ENCODE measurements at places on chromosomes 6 and 20.
A peak's percentile ranks its signal among the peaks of the same experiment; 100 is the strongest.

GRCh38 chr6:140671926-140672325, 1297.5 kb upstream of the CITED2 start:
- DNase-seq = peak; percentile 7

GRCh38 chr6:127460465-127460864, 1.3 kb upstream of the KIAA0408 start:
- no peak for DNase-seq

DNA sequence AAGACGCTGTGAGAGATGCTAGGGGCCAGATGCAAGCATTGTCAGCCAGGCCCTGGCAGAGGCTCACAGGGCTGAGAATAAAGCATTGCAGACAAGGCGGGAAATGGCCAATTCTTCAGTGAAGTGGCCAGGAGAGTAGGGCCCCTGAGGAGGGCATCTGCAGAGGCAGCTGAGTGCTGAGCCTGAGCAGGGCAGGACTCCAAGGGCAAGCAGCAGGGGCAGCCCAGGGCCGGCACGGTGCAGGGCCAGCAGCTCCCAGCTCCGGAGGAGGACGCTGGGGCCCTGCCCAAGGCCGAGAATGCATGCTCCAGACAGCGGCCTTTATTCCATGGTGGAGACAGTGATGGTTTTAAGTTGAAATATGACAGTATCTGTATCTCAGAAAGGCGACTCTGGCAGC, 305.5 kb downstream of the FOXC1 start:
- DNase-seq = no peak

GRCh38 chr6:101395345-101395744, 1.8 kb downstream of the GRIK2 start:
- no peak for DNase-seq

- no peak for DNase-seq
These were observed 137.5 kb downstream of the UNC5CL start for GRCh38 chr6:40901322-40902055.

- no peak for DNase-seq
These were observed 3.1 kb downstream of the SRSF6 start for GRCh38 chr20:43460830-43461200.

DNA sequence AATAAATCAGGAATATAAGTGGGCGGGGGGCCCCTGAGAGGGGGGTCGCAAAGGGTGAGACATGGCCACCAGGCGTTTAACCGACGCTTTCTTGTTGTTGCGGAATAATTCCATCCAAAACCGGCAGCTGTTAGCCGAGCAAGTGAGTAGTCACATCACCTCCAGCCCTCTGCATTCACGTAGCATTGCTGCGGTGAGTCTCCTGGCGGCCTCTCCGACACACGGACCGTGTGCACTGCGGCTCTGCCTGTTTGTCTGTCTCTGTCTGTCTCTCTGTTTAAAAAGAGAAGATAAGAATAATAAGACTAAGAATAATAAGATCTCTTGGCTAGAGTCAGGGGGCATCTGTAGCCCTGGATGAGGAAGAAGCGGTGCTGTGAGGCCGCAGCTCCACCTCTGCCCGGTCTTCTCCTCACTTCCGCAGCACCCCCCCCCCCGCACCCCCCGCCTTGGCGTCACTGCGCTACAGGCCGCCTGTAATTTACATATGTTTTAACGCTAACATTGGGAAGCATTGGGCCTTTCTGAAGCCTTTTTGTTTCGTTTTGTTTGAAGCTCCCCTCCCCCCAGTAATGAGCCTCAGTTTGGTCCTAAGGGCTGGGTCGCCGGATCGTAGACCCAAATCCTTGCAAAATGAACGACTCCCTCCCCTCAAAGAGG, 993 bp downstream of the STX16 start:
- DNase-seq = peak; percentile 77

- DNase-seq = no peak
These were observed 87.5 kb downstream of the MDN1 start for GRCh38 chr6:89731924-89732567.

DNA sequence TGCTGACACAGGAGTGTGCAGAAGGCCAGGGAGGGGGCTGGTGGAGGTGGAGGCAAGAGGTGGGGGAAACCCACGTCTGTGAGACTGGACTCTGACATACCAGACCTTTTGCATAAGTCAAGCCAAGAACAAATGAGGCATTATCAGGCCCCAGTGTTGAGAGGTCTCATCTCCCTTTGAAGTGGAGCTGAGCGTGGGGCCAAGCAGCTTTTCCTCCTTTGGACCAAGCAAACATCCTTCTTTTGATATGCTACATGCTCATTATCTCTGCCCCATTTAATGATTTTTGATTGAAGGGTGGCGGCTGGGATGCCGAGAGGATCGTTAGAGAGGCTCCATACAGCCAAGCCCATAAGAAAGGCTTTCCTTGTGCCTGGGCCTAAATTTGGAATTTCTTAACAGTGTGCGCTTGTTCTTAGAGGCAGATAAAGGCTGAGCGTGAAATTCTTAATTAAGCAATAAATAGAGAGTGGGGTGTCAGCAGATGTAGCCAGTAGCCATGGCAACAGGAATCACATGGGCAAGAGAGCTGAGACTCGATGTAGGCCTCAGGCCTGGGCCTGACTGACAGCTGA, 244.5 kb downstream of the PKHD1 start:
- no peak for DNase-seq

DNA sequence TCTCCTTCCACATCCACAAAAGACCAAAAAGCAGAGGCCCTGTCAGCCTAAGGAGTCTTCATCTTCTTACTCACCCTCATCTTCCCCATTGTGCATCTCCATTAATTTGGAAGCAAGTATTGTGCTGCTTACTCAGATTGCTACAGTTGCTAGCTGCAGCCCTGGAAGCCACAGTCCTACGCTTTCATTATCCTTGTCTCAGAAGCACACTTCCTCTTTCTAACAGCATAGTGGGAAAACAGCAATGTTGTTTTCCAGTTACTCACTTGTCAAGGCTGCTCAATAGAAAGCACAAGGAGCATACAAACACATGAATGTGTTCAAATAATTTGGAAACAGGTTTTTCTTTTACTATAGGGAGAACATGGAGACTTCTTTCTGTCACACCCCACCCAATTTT, 76.6 kb upstream of the RBM24 start:
- no peak for DNase-seq

DNA sequence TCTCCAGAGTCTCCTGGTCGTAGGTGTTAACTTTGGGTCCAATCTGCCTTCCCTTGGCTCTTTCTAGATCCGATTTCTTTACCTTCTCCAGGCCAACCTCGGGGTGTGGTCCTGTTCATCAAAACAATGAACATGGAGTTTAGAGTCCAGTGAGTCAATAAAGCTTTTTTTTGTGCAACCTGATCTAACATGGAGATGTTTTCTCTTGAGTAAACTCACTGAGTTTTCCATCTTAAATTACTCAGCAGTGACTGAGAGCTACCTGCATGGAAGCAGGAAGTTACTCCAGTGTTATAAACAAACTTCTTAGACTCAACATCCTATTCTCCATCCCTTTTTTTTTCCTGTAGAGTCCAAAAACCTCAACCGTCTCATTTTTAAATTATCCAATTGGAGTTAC, 14.9 kb upstream of the SLC22A1 start:
- no peak for DNase-seq

- DNase-seq = no peak
These were observed 47.8 kb downstream of the SHLD1 start for GRCh38 chr20:5797843-5798462.

DNA sequence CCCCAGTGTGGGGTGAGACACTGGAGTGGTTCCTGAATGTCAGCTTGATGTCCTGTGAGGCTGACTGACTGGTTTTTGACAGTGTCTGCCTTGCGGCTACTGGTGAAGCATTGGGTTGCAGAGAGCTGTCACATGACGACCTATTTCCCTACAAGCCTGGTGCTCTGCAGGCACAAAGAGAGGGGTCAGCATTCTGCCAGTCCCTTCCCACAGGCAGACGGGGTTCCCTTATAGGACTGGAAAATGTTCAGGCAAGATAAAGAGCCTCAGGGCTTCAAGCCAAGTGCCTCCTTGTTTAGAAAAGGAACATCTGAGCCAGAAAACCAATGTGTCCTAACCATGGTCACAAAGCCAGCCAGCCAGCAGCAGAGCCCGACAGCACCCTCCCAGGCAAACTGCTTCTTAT, 11.0 kb downstream of the LY86 start:
- no peak for DNase-seq

DNA sequence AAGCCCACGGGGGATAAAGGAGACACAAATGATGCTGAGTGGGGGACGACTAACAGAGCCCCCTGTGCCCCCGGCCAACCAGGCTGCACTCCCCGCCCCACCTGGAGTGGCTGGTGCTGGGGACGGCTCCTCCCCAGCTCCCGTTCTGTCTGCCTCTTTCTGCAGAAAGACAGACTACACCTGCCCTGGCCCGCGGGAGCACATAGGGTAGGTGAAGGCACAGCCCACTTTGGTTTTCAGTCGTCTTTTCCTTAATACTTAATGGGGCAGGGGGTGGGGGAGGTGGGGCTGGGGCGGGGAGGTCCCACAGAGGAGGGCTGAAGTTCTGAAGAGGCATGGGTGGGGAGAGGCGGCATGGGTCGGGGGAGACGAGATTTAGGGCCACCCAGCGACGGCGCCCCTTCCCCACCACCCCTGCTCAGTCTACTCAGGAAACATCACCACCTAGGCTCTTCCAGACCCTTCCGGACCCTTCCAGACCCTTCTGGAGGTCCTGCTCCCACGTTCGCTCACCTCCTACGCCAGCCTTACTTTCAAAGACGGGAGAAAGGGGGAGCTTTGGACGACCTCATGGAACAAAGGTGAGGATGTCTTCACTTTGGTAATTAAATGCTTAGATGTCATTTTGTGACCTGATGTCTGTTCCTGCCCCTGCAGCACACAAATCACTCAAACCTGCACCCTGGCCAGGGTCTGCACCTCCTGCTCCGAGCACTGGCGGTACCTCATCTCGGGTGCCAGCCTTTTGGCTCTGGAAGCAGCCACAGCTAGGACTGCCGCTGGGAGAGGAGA, 21.2 kb upstream of the FRMD1 start:
- no peak for DNase-seq

- no peak for DNase-seq
These were observed 83.5 kb downstream of the PRDM13 start for GRCh38 chr6:99689916-99690685.

DNA sequence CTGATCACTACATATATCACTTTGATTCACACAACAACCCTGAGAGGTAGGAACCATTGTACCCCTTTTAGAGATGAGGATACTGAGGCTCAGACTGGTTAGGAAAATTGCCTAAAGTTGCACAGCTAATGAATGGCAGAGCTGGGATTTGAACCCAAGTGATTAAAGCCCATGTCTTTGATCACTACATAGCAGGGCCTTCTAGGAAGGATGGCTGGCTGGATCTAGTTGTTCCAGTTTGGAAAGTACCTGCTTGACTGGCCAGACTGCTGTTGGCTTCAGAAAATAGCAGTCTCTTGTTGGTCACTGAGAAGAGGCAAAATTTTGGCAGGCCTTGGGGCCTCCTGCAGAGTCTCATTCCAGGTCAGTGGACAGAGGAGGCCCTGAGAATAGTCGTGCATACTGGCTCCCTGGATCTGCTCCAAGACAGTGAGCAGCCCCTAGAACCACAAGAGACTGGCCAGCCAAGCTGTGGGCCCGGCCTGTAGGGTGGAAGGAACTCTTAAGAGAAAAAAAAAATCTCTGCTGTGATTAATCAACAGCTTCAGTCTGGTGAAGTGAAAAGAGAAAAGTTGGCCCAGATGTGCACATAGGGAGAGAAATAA, 17.5 kb downstream of the PPARD start:
- no peak for DNase-seq

- no peak for DNase-seq
These were observed 61.0 kb downstream of the RAB44 start for GRCh38 chr6:36758516-36759147.

DNA sequence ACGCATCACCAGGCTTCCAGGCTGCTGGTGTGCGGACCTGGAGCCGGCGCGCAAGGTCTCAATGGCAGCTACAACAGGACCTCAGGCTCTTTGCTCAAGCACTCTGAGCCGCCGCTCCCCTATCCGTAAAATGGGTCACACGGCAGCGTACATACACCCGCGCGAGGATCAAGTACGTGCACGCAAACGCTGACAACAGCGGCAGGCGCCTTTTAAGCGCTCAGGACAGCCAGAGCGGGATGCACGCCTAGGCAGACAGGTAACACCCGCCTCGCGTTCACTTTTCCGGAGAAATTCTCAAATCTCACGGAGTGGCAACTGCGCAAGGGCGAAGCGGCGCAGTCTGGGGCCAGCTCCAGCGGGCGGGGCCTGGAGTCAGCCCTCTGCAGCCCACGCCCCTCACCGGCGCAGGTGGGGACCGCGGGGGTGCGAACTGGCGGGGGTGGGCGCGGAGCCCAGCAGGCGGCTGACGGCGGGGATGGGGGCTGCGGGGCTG, 535 bp downstream of the EXOC2 start:
- peak; percentile 60 for DNase-seq

DNA sequence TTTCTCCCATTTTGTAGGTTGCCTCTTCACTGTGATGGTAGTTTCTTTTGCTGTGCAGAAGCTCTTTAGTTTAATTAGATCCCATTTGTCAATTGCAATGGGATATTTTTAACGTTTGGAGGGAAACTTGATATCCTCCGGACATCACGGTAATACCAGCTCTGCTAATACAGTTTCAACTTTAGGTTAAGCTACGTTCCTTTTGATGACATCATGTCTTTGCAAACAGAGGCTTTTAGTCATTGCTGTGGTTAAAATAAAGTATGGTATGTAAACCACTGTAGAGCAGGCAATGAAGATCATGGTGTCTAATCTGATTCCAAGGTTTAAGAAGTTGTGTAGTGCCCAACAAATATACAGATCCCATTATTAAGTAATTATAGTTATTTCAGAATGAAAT, 168.0 kb upstream of the CHD6 start:
- DNase-seq = no peak

- DNase-seq = peak; percentile 88
These were observed 26.4 kb downstream of the ARMC2 start for GRCh38 chr6:108874470-108875160.

DNA sequence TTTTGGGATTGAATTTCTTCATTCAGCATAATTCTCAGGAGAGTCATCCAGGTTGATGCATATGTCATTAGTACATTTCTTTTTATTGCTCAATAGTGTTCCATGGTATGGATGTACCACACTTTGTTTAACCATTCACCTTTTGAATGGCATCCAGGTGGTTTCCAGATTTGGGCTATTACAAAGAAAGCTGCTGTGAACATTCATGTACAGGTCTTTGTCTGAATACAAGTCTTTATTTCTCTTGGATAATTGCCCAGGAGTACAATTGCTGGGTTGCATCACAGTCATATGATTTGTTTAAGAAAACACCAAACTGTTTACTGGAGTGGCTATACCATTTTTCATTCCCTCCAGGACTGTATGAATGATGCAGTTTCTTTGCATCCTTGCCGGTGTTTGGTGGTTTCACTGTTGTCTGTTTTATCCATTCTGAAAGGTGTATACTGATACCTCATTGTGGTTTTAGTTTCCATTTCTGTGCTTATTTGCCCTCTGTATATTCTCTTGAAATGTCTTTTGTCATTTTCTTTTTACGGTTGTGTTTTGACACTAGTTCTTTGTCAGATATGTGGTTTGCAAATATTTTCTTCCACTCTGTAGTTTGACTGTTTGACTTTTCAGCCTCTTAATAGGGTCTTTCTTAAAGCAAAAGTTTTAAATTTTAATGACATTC, 8.8 kb downstream of the CDKAL1 start:
- no peak for DNase-seq

All from AML-193 (cell line).